Panc1 (cell line): ENCODE measurements at places on chromosomes 11 and 22.
A peak's percentile ranks its signal among the peaks of the same experiment; 100 is the strongest.

GRCh38 chr11:4903484-4903883, at the start of gene OR51A7:
TSS of gene OR51A7 (plus strand) at chr11:4903783. CDS start at chr11:4907370, 3,587 bp downstream.
- no peak for DNase-seq

DNA sequence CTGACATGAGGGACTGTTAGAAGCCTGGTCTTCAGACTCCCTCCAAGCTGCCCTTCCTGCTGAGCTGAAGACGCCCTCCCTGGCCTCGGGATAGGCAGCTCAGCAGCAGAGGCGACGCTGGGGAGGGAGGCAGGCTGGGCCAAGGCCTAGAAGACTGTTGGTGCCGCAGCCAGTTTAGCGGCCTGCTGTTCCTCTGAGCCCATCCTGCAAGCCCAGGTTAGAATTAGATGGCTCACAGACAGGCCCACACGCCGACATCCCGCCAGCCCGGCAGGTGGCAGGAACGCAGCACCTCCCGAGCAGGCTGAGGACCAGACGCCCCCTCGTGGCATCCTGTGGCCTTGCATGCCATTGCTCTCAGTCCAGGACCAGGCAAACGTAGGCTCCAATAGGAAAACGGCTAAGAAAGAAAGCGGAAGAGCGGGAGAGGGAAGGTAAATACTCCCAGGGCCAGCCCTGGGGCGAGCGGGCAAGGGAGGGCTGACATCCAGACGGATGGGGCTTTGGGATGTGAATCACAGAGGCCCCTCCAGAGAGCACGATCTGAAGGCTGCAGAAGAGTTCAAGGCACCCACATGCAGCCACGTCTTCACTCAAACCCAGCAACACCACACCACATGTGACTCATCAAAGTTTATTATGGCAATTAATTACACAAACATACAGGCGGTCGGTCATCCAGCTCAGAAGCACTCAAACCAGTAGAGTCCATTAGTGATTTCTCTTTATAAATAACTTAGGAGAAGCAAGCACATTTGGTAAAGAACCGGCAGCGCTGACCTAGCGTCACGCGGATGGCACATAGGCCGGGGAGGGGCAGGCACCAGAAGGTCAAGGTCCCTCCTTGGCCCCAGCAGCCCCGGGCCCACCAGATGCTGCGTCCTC, 27.6 kb downstream of the CD5 start:
- peak; percentile 83 for DNase-seq

DNA sequence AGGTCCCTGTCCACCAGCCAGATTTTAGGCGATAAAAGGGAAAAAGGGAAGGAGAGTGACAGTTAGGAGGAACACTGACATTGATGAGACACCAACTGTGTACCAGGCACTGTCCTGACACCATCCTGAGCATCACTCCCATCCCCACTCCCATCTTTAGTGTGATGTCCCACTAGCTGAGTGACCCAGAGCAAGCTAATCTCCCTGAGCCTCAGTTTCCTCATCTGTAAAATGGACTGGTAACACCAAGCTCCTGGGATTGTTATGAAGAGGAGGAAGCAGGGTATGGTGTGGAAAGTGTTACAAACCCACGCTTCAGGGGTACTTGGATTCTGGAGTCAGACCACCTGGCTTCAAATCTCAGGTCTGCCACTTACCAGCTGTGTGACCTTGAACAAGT, 8.5 kb upstream of the P2RY6 start:
- no peak for DNase-seq

DNA sequence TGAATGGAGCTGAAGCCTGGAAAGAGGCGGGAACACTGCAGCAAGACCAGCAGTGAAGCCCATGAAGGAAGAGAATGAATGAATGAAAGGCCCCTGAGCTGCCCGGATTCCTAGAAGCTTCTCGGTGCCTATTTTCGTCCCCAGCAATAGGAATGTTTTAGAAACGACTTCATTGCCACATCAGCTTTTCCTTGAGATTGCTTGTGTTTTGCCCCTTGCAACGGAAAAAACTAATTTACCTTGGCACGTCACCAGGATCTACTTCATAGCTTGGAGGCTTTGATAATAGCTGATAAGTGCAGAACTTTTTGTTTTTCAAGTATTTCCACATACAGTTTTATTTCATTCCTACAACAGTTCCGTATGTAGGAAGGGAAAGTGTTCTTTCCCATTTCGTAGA, 248.9 kb upstream of the NARS2 start:
- DNase-seq: no peak

- no peak for DNase-seq
Observed at GRCh38 chr11:96149743-96150555, 193.0 kb downstream of the MAML2 start.

DNA sequence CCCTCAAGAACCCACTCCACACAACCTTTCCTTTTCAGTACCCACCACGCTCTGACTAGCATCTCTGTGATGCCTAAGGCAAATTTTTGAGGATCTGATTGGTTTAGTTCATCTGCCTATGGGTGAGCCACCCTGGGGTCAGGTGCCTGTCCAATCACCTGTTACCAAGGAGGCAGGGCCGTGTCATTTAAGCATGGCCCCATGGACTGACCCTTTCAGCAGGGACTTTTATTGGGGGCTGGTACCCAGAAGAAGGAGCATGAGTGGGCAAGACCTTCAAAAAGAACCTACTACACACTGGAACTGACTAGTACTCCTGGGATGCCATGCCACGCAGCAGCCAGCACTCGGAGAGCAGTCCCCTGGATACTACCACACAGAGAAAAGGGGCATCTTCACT, 28.4 kb downstream of the C11orf91 start:
- DNase-seq: no peak

DNA sequence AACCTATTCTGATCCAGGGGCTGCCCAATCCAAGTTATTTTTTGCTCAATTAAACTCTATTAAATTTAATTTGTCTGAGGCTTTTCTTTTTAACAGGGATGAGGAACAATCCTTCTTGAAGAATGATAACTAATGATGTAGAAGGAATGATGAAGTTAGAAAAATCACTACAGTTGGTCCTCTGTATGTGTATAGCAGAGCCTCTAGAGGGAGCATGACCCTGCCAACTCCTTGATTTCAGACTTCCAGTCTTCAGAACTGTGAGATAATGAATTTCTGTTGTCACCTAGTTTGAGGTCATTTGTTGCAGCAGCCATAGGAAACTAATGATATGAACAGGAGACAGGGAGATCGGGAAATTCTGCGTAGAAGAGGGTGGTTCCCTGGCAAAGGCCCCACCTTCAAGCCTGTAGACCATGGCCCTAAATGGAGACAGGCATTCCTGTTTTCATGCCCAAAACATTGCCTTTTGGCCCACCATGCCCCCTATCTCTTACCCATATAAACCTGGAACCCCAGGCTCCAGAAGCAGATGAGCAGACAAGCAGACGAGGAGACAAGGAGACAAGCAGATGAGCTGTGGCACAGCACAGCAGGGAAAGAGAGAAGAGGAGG, 7.7 kb upstream of the QSER1 start:
- DNase-seq: no peak

DNA sequence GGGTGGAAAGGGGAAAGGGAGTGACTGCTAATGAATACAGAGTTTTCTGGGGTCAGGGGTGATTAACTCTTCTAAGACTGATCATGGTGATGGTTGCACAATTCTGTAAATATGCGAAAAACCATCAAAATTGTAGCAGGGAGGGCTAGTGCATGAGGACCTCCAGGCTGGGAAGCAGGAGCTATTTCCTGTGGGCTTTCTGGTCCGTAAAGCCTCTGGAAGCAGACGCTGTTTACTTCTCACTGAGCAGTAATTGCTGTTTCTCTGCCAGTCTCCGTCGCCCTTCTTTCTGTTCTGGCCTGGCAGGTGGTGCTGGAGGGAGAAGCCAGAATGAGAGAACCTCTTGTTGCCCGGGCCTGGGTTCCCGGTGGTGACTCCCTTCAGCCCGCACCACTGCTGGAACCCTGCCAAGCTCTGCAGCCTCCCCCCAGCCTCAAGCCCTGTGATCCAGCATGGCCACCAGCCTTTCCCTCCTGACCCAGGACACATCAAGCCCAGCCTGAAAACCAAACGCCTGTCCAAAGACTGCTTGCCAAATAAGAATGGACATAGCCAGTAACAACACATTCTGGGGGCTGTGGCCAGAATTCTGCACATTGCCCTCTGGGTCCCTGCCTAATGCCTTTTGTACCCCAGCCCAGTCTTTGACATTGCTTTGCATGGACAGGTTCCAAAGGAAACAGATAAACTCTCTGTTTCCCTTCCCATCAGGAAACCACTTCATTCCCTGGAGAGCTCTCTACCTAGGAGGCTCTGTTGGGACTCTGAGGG, 201.0 kb upstream of the NAV2 start:
- no peak for DNase-seq

DNA sequence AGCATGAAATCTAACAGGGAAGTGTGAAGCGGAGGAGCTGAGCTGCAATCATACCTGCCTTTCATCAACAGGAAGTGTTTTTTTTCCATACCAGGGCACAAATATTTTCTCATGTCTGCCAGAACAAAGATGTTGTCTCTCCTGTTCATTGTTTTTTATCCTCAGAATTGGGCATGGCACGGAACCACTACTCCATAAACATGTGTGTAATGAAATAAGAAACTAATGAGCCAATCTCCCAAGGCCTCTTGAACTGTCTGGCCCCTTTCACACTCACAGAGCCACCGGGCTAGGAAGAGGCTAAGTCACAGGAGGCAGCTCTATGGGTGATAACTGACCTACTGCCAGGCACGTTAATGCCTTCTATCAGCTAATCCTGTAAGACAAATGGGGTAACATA, 124.4 kb downstream of the ETS1 start:
- DNase-seq: no peak

DNA sequence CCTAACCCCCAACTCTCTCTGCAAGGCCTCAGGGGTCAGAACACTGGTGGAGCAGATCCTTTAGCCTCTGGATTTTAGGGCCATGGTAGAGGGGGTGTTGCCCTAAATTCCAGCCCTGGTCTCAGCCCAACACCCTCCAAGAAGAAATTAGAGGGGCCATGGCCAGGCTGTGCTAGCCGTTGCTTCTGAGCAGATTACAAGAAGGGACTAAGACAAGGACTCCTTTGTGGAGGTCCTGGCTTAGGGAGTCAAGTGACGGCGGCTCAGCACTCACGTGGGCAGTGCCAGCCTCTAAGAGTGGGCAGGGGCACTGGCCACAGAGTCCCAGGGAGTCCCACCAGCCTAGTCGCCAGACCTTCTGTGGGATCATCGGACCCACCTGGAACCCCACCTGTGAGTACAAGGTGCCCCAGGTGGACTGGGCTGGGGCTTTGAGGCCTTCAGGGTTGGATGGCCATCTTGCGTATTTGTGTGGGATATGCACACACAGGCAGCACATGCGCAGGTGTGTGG, at the start of gene BEST1:
Gene BEST1 (plus strand): TSS at position 317 of the 513 bp plus-strand sequence. CDS start 1,456 bp downstream, outside the sequence.
- DNase-seq: no peak

DNA sequence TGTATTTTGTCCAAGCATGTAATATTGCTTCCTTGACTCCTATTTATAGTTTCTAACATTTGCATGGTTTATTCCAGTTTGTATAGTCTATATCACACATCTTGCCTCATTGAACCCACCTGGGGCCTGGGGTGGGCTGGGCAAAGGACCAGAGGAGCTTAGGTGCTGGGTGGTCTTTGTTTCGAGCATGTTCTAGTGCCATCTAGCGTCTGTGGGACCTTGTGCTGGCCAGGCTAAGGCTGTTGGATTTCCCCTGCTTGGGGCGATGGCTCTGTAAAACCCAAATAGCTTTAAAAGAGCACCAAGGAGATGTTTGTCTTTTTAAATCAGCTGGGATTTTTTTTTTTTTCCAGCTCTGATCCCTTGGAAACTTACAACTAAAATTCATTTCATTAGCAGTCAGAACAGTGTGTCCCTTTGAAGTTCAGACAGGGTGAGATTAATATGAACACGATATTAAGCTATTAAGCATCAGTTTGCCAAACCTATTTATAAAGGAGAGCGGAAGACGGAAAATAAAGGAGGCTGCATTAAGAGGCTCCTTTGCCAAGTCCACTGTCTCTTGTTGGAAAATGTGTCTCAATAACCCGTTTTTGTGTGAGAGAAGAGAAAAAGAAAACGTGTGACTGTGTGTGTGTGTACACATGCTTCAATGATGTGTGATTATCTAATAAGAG, 157.4 kb downstream of the COMMD9 start:
- DNase-seq: no peak

GRCh38 chr22:44780876-44781449, 28.6 kb downstream of the ARHGAP8 start:
- no peak for DNase-seq

- DNase-seq: no peak
Observed at GRCh38 chr11:102955624-102956023, at the start of gene MMP13. TSS of gene MMP13 (minus strand) at chr11:102955732. CDS start at chr11:102955705, 27 bp downstream.

- DNase-seq: no peak
Observed at GRCh38 chr11:46520971-46521745, 72.7 kb downstream of the AMBRA1 start.

DNA sequence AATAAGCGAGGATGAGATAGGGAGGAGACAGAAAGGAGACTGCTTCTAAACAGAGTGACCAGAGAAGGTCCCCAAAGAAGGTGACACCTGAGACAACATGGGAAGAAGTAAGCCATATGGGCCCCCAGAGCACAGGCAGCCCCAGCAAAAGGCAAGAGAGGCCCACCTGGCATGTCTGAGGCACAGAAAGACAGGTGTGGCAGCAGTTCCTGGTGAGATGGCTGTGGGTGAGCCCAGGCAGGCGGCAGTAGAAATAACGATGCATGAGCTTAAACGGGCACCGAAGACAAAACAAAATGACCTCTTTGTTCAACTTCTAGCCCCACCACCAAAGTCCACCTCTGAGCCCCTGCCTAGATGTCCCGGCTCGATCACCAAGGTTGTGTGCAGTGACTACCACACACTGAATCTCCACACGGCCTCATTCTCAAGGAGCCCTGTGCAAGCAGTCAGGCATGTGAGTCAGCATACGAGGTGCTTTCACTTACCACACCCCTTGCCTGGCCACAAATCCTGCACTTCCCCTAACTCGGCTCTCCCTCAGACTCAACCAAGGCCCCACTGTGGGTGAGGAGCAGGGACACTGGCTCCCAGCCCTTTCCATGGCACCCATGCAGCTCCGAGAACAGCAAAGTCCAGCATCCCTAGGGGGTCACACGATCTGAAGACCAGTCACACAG, 77.6 kb downstream of the PACSIN2 start:
- DNase-seq: no peak

- DNase-seq: no peak
Observed at GRCh38 chr22:37402184-37402506, 25.1 kb downstream of the ELFN2 start.

GRCh38 chr11:101835506-101836063, 79.2 kb upstream of the CEP126 start:
- DNase-seq: no peak

- DNase-seq: no peak
Observed at GRCh38 chr11:116257092-116257491, 515.7 kb downstream of the BUD13 start.

GRCh38 chr11:2767801-2768200, 68.0 kb upstream of the KCNQ1OT1 start:
- no peak for DNase-seq
